NCI-H1105 treated with DMSO at 0.1 percent for 48 hours (cell line): ENCODE measurements at places on chromosomes 16 and 17.

GRCh38 chr16:62254847-62255246 lies 218.6 kb upstream of the CDH8 start:
- no peak for DNase-seq

DNA sequence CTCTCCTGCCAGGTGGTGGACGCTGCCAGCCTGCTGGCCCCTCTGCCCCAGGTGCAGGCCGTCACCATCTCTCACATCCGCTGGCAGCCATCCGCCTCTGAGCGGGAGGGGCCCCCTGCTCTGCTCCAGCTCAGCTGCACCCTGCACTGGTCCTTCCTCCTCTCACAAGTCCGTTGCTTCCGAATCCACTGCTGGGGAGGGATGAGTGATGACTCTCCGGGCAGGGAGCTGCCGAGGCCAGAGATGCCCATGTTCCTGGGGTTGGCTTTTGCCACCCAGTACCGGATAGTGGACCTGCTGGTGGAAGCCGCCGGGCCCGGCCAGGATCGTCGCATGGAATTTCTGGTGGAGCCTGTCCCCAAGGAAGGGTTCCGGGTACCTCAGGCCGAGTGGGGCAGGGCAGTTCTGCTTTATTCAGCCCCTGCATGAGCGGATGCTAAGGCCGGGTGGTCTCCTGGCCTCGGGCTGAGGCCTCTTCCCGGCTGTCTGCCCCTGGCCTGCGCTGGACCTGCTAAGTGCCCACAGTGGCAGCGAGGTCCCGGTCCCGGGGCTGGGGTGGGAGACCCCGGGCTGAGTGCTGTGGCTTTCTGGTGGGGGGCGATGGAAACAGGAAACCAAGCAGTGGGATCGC lies 11.4 kb downstream of the ENGASE start:
- DNase-seq, result no peak

DNA sequence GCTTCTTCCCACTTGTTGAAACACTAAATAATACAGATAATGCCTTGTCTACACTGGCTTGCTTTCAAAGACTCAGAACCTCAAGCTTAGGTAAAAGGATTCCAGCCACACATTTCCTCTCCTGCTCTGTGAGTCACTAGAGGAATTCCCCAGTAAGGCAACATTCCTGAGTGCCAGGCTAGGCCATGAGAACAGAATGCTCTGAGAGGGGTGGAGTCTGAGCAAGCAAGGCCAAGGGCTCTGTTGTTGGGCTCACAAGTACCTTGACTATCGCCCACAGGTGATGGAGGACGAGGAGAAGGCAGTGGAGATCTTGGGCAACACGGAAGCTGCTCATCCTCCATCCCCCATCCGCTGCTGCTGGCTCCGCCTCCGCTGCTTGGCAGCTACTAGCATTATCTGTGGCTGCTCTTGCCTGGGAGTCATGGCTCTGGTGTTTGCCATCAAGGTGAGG lies 6.7 kb upstream of the PHKG2 start:
- DNase-seq, result no peak

DNA sequence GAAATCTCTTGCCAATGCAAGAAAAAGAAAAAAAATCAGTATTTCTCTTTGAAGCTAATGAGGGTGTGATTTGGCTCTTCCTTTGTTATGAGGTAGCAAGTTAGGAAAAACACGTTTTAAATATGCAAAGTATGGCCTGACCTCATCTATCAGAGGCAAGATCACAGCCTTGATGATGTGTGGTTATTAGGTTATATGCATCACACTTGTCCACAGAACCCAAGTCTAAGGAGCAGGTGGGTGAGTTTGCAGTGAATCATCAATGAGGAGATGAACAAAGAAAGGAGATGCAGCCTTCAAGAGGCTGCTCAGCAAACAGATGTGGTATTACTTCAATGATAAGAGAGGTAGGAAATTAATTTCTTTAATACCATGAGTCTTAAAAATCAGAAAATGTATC lies 594.8 kb upstream of the CDH5 start:
- DNase-seq, result no peak

GRCh38 chr16:8621572-8622314 lies at the start of gene METTL22:
Gene METTL22, plus strand, starts transcription at chr16:8621698. Its CDS starts 3,968 bp downstream, at chr16:8625666.
- DNase-seq, result peak; percentile 78

GRCh38 chr17:62823111-62823893 lies 15.2 kb upstream of the MARCHF10 start:
- DNase-seq, result no peak
